ENCODE measurements at places on chromosomes 6 and 20. TPM values are rescaled to one million over a fixed set of nuclear protein-coding genes. Genes with fewer than 3 reads are reported as not detected.

The OTOR gene
- not detected for total RNA-seq

The TMEM14B gene
- 139 TPM for total RNA-seq

The TRAPPC3L gene
- total RNA-seq, result not detected

The FKBP5 gene
- total RNA-seq, result 126 TPM

The PCMTD2 gene
- total RNA-seq, result 12.5 TPM

The ADGRB3 gene
- not detected for total RNA-seq

The TREM2 gene
- total RNA-seq, result not detected

The SIRPB1 gene
- total RNA-seq, result 0.43 TPM

The ADGB gene
- total RNA-seq, result not detected

The ULBP3 gene
- total RNA-seq, result 3.3 TPM

The LY86 gene
- total RNA-seq, result not detected

The COL9A1 gene
- not detected for total RNA-seq

The GPLD1 gene
- total RNA-seq, result 1.1 TPM

The TAAR5 gene
- total RNA-seq, result not detected

The MCCD1 gene
- not detected for total RNA-seq

The FITM2 gene
- 9.9 TPM for total RNA-seq

The C2 gene
- 0.46 TPM for total RNA-seq

The STMND1 gene
- total RNA-seq, result not detected

The HLA-DQB1 gene
- total RNA-seq, result not detected

The TGM2 gene
- total RNA-seq, result 542 TPM

The AIG1 gene
- 24.4 TPM for total RNA-seq

The MAS1 gene
- not detected for total RNA-seq

The CEP250 gene
- total RNA-seq, result 26.8 TPM

The MICA gene
- total RNA-seq, result 28.6 TPM

The TAP1 gene
- total RNA-seq, result 35.0 TPM

The MATN4 gene
- 0.16 TPM for total RNA-seq

The KCNK15 gene
- total RNA-seq, result 0.59 TPM

The DNMT3B gene
- total RNA-seq, result 4.2 TPM

The SASH1 gene
- 2.7 TPM for total RNA-seq

The TCP1 gene
- total RNA-seq, result 225 TPM

The SERINC1 gene
- total RNA-seq, result 82.7 TPM

The SGK2 gene
- 7.2 TPM for total RNA-seq

The NKX2-4 gene
- not detected for total RNA-seq

The POU5F1 gene
- 10.8 TPM for total RNA-seq

The MAP7 gene
- total RNA-seq, result 22.9 TPM

The SLC25A27 gene
- total RNA-seq, result 0.32 TPM

The GLP1R gene
- not detected for total RNA-seq

The CD24 gene
- total RNA-seq, result 243 TPM

The ADGRG6 gene
- 43.1 TPM for total RNA-seq

The RIPPLY2 gene
- total RNA-seq, result 0.32 TPM

The LRFN2 gene
- total RNA-seq, result not detected

The NKX2-2 gene
- not detected for total RNA-seq

The PLA2G7 gene
- 0.06 TPM for total RNA-seq

The BPIFB2 gene
- total RNA-seq, result not detected

The ADGRF5 gene
- total RNA-seq, result not detected

The RIPOR2 gene
- total RNA-seq, result 0.73 TPM

The NOTCH4 gene
- total RNA-seq, result 0.76 TPM

The LY6G6F gene
- total RNA-seq, result not detected

The SLC17A9 gene
- total RNA-seq, result 0.06 TPM

The HLA-DPA1 gene
- total RNA-seq, result 0.25 TPM

The SLC22A3 gene
- total RNA-seq, result 47.2 TPM

The DST gene
- 55.0 TPM for total RNA-seq

The SIRPB2 gene
- not detected for total RNA-seq

The TINAG gene
- total RNA-seq, result not detected

The FNDC11 gene
- 0.25 TPM for total RNA-seq

The PROCR gene
- 105 TPM for total RNA-seq

The C6orf58 gene
- not detected for total RNA-seq

The GJA1 gene
- total RNA-seq, result 62.7 TPM

All from A549 treated with Hydrocortisone at 1 μM for 4 hours (cell line).